ENCODE measurements at places on chromosomes 7 and 10.

GRCh38 chr10:103197903-103198302 lies 4.8 kb upstream of the NT5C2 start:
- no peak for DNase-seq

GRCh38 chr7:75734586-75735458 lies 3.9 kb downstream of the HIP1 start:
- DNase-seq: no peak

- DNase-seq: no peak
These were observed 563.3 kb upstream of the POM121L12 start for GRCh38 chr7:52472006-52472620.

- peak; percentile 22 for DNase-seq
These were observed 59.8 kb downstream of the RAMP3 start for GRCh38 chr7:45217358-45217757.

DNA sequence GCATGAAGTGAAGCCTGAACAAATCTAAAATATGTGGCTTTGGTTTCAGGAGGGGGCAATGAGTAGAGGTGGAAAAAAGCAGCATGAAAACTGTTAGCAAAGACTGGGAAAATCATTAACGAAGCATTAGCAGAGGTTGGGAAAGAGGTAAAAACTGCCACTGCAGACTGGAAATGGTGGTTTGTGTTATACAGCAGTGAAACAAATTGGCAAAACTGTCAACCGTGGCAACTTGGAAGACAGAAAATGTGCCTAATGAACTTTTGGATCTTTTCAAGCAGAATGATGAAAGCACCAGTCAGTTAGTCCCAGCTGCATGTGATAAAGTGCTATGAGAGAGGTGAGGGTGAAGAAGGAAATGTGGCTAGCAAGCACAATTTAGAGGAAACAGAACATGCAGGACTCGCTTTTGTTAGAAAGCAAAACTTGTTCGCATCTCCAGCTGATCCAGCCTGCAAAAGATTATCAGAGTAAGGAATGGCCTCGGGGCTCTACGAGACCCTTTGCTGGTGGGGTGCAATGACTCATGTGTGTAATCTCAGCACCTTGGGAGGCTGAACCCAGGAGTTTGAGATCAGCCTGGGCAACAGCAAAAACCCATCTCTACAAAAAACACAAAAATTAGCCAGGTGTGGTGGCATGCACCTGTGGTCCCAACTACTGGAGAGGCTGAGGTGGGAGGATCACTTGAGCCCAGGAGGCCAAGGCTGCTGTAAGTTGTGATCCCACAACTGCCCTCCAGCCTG lies 45.7 kb downstream of the SKIDA1 start:
- no peak for DNase-seq

DNA sequence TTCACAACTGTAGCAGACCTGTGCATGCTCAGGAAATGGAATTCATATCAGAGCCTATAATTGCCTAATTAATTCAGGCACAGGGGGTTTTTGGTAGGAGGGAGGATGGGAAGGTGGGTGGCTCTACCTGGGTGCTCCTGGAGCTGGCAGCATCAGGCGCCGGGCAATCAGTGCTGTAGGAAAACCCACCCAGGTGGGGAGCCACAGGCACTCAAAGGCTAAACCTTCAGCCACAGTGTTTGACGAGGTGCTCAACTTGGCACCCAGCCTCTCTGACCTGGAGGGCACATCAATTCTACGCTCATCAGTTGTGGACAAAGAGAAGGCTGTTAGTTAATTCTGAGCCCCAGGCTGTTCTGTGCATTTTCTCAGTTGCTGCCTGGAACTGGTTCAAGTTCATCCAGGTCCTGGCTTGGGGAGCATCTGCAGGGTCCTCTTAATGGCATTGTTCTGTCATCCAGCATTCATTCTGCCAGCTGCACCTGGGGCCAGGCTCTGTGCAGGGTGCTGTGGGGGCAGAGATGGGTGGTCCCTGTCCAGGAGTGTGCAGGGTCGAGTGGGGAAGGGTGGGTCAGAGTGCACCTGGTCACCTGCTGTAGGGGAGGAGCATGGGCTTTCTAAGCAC lies 54.1 kb upstream of the NPTX2 start:
- no peak for DNase-seq

DNA sequence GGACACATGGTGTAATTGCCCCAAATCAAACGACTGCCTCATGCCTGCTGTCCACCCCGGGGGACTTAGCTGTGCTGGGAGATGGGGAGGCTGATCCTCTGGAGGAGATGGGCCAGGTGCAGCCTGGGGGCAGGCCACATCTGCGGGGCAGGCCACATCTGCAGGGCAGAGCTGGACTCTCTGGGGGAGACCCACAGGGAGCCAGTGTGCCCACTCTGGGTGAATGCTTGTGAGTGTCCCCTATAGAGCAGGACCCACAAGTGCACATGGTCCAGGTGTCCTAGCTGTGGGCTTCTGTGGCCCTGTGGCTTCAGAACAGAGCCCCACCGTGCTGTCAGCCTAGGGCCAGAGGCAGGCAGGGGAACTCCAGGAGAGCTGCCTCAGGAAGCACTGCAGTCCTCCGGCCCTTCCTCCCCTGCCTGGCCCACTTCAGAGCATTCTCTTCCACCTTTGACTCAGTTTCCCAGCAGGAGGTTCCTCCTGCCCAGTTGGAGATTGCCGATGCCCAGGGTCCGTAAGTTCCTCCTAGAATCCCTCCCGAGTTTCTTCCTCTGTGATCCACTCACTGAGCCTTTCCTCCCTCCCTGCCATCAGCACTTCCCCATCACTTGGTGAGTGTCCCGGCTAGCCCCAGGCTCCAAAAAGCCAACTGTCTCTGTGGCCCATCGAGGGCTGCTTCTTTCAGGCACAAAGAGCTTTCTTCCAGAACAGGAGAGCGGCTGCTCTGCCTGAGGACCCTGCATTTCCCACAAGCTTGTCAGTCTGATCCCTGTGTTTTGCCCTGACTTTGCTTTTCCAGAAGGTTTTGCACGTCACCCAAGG lies 50.3 kb downstream of the ADCYAP1R1 start:
- no peak for DNase-seq

DNA sequence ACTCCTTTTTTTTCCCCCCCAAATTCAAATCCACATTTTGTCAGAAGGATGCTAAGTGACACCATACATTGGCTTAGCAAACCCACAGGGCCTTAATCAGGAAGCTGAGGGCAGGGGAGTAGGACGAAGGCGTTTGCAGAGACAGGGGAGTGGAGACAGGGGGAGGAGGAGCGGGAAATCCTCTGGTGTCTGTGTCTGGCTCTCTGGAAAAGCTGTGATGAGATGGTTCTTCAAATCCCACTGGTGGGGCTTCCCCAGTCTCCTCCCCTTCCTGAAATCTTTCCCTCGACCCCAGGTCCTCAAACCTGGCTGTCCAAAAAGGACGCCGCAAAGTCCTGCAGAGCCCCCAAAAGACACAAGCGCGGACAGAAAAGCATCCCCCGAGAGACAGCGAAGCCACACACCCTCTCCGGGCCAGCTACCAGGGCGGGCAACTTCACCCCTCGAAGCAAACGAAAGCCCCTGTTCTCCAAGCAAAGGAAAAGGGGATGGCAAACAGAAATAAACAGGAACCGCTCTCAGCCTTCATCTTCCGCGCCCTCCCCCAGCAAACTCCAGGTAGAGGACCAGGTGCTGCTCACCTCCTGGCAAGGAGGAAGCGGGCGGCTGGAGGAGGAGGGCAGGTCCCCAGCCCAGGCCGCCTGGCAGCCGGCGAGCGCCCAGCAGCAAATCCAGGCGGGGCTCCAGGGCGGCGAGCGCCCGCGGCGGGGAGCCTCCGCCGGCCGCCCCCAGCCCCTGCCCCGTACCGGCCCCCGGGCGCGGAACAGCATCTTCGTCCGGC lies 520 bp downstream of the ELAPOR2 start:
- no peak for DNase-seq

DNA sequence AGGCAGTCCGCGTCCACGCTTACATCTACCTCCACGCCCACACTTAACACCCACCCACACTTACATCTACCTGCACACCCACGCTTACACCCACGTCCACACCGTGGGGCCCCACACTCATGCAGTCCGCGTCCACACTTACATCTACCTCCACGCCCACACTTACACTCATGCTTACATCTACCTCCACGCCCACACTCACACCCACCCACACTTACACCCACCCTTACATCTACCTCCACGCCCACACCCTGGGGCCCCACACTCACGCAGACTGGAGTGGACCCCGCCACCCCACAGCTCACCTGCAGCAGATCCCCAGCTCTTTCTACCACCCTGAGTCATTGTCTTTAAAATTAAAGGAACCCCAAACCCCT lies 32.4 kb upstream of the PWWP2B start:
- no peak for DNase-seq

- DNase-seq: peak; percentile 10
These were observed 199.2 kb upstream of the MAGI2 start for GRCh38 chr7:79652619-79653018.

- peak; percentile 17 for DNase-seq
These were observed 65.8 kb downstream of the RHOBTB1 start for GRCh38 chr10:60878224-60878623.

DNA sequence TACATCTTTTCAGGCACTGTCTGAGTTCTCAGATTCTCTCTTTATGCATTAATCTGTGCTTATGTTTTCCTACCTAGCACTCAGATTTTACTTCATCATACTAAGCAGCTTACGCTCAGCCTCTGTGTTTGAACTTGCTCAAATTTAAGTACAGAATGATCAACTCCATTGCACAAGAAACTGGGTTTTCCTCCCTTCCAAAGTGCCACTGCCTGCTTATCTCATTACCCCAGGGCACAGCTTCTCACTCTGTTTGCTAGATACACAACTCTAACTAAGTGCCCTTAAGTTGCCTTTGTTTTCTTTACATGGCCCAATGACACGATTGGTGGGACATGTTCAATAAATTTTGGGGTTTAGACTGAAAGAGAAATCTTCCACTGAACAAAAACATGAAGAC lies 267.7 kb downstream of the GFRA1 start:
- no peak for DNase-seq

- no peak for DNase-seq
These were observed 94.9 kb downstream of the CPXM2 start for GRCh38 chr10:123796736-123797135.

GRCh38 chr7:51121931-51122425 lies 194.6 kb downstream of the COBL start:
- no peak for DNase-seq

DNA sequence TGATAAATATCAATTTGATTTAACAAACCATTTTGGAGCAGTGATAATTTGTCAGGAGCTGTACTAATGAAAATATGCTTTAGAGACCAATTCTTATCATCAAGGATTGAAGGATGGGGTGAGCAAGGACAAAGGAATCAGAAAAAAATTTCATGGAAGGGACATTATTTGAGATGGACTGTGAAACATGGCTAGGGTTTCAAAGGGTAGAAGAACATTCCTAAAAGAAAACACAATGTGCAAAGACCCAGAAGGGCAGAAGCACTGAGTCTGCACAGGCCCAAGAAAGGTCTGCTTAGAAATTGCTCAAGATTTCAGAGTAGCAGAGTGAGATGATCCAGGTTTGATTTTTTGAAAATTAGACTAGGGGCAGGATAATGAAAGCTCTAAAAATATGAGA lies 174.5 kb downstream of the LRRN3 start:
- DNase-seq: peak; percentile 6

DNA sequence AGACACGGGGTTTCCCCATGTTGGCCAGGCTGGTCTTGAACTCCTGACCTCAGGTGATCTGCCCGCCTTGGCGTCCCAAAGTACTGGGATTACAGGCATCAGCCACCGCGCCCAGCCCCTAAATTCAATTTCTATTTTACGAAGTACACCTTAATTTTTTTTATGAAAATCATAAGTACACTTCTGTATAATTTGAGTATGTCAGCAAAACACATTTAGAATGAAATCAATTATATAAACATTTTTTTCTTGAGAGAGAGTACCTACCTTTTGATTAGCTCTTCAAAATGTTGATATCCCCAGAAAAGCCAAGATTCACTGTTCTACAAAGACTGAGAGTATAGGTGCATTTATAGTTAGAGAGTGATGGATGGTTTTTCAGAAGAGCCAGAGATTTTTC lies 20.5 kb upstream of the ITGA8 start:
- no peak for DNase-seq

GRCh38 chr10:90396721-90397120 lies 461.1 kb downstream of the HTR7 start:
- DNase-seq: no peak

- no peak for DNase-seq
These were observed 103.1 kb upstream of the PCBD1 start for GRCh38 chr10:70991140-70992124.

- no peak for DNase-seq
These were observed 557.4 kb upstream of the ADARB2 start for GRCh38 chr10:2294739-2295138.

GRCh38 chr7:127620406-127621233 lies 2.7 kb upstream of the PAX4 start:
- DNase-seq: peak; percentile 23

GRCh38 chr7:17912050-17912449 lies 28.2 kb downstream of the SNX13 start:
- no peak for DNase-seq

- DNase-seq: no peak
These were observed 217.7 kb downstream of the SEC23IP start for GRCh38 chr10:120110196-120110595.

DNA sequence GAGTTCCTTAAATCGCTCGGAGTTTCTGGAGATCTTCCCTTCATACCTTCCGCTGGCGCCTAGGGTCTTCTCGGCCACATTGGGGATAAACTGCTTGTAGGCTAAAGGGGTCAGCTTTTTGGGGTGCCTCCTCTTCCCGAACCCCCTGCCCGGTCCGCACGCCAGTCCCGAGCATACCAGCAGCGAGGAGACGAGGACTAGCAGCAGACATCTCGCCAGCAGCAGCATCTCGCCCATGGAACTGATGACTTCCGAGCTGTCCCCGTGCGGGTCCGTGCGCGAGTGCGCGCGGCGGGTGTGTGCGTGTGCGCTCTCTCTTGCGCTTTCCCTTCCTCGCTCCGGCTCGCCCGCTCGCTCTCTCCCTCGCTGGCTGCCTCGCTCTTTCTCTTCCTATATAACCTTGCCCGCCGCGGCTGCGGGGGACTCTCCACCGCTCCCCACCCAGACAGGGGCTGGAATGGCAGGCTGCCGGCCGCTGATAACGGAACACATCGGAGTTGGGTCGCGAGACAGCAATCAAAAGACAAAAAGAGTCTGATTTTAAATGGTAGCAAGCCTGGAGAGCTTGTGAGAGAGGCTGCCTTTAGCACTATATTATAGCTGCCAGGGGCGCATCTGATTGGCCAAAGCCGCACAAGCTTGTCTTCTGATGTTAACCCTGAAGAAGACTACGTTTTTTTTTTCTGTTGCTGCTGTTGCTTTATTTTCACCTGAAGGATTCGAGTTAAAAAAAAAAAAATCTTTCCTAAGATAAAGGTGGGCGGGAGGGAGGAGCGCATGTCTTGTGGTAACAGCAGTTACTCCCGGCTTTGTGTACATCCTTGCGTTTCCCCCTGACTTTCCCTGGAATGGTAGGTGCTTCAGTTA lies at the start of gene SHH:
SHH (minus strand) TSS at position 569 of the 867 bp plus-strand sequence; CDS start at position 228, 341 bp downstream.
- DNase-seq: no peak

DNA sequence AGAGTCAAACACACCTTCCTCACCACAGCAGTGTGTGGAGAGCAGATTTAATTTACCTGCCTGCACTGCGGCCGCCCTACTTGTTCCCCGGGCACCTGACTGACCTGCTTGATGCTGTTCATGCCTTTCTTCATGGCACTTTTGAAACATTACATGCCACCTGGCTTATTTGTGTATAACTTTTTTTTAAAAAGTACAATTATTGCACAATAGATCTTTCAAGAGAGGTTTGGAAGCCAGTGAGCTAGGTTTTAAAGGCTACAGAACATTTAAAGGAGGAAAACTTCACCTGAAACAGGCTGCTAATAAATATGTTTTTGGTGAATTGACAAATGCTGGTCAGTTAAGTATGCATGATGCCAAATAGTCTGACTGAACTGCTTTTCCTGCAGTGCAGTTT lies 33.1 kb downstream of the SLC18A2 start:
- DNase-seq: no peak

GRCh38 chr7:104288137-104288536 lies 40.3 kb upstream of the LHFPL3 start:
- no peak for DNase-seq

- no peak for DNase-seq
These were observed 96.8 kb downstream of the GLRX3 start for GRCh38 chr10:130233035-130233360.

All from foreskin fibroblast (primary cell).